Suprapubic skin (tissue), 4 donors: ENCODE measurements at places on chromosomes 6 and 20. TPM values are rescaled to one million over a fixed set of nuclear protein-coding genes. Genes with fewer than 3 reads are reported as not detected.

DNA sequence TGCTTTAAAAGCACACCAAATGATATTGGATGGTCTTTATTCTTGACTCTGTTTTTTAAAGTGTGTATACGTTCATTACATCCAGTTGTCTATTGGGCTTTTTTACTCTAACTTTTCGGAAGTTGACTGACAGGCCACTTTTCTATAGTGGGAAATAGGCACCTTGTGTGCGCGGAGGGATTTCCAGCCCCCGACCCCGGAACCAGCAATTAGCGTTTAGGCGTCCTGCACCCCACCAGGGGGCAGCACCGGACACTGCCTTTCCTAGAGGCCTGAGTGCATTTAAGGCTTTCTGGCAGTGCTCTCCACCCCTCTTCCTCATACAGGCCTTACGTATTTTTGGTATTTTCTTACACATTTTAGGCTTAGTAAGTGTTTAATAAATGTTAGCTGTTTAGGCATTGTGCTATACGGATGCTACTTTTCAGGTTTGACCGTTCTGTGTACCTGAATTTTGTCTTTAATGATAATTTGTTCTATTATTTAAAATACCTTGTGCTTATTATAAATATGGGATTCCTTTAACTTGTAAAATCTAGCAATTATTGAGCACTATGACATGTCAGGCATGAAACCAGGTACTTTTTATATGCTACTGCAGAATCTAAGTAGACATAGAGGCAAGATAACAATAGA is 231.8 kb downstream of the BCKDHB start:
- H3K4me3 ChIP-seq, result no peak overlapping the region
- H3K27me3 ChIP-seq, result no peaks in the 10 kb centered on the region
- no peak overlapping the region for H3K27ac ChIP-seq
- no peaks in the 10 kb centered on the region for H3K4me1 ChIP-seq

DNA sequence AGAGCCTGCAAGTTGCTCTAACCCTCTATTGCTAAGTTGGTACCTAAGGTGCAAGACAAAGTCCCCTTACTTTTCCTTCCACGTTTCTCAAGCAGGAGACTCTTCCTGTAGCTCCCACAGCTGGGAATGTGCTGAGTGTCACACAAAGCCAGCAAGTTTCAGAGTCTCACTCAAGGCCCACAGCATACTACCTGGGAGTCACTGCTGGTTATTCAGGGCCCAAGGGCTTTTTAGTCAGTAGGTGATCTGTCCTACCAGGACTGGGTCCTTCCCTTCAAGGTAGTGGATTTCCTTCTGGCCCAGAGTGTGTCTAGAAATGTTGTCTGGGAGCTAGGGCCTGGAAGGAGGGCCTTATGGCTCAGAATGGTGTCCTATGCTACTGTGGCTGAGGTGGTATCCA is 261.9 kb upstream of the CITED2 start:
- no peak for DNase-seq
- no peak overlapping the region for H3K27ac ChIP-seq
- no peak overlapping the region for H3K4me3 ChIP-seq
- no peaks in the 10 kb centered on the region for H3K36me3 ChIP-seq
- no peaks in the 10 kb centered on the region for H3K27me3 ChIP-seq
- H3K4me1 ChIP-seq, result peaks cover 7% of the 10 kb centered on the region

- H3K4me3 ChIP-seq, result peak overlapping the region; percentile 89
- H3K27ac ChIP-seq, result peak overlapping the region; percentile 90
- H3K27me3 ChIP-seq, result no peaks in the 10 kb centered on the region
- DNase-seq, result no peak
- H3K4me1 ChIP-seq, result peaks cover 30% of the 10 kb centered on the region
These were observed 514 bp downstream of the ACOT13 start for GRCh38 chr6:24667378-24667803.

DNA sequence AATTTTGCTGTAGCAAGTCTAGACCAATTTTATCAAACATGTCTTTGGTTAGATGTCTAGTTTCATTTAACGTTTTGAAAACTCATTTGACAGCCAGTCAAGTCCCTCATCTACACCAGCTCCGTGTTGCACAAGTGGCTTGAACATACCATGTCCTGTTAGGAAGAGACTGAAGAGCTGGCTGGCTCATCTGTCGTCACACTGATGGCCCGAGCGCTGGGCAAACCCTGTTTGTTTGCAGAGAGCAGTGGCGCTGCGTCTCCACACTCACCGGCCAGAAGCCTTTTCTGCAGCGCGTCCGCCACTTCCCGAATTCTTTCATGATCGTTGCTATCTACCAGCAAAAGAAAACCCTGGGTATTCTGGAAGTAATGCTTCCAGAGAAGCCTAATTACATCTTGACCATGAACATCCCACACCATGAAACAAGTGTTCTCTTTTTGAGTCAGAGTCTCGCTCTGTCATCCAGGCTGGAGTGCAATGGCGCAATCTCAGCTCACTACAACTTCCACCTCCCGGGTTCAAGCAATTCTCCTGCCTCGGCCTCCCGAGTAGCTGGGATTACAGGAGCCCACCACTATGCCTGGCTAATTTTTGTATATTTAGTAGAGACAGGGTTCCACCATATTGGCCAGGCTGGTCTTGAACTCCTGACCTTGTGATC is 10.7 kb upstream of the TCFL5 start:
- H3K27me3 ChIP-seq, result no peaks in the 10 kb centered on the region
- no peak for DNase-seq
- no peaks in the 10 kb centered on the region for H3K36me3 ChIP-seq
- no peak overlapping the region for H3K27ac ChIP-seq
- H3K4me1 ChIP-seq, result peaks cover 19% of the 10 kb centered on the region

- no peak for DNase-seq
- H3K36me3 ChIP-seq, result no peaks in the 10 kb centered on the region
- H3K4me3 ChIP-seq, result no peak overlapping the region
- H3K27ac ChIP-seq, result no peak overlapping the region
These were observed 28.8 kb upstream of the TULP4 start for GRCh38 chr6:158283304-158283980.

- H3K4me1 ChIP-seq, result no peaks in the 10 kb centered on the region
- H3K36me3 ChIP-seq, result no peaks in the 10 kb centered on the region
- H3K27ac ChIP-seq, result no peak overlapping the region
These were observed 86.2 kb downstream of the RIPOR3 start for GRCh38 chr20:50605136-50605535.

DNA sequence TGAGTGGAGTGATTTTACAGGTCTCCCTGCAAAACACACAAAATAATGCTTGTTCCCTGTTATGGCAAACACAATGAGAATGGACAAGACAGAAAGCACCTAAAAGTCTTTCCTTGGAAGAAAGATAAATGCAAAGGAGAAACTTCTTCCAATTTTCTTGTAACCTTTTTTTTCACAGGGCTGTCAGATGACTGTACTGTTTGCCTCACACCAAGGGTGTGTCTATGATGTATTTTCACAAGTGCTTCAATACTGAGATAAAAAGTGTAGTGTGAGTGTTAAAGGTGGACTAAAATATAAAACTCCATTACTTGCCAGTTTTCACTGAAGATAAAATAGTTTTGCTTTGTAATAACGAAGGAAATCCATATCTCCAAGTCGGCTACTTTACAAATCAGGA is 194.5 kb downstream of the CENPW start:
- no peaks in the 10 kb centered on the region for H3K36me3 ChIP-seq
- no peaks in the 10 kb centered on the region for H3K4me1 ChIP-seq
- no peaks in the 10 kb centered on the region for H3K27me3 ChIP-seq

DNA sequence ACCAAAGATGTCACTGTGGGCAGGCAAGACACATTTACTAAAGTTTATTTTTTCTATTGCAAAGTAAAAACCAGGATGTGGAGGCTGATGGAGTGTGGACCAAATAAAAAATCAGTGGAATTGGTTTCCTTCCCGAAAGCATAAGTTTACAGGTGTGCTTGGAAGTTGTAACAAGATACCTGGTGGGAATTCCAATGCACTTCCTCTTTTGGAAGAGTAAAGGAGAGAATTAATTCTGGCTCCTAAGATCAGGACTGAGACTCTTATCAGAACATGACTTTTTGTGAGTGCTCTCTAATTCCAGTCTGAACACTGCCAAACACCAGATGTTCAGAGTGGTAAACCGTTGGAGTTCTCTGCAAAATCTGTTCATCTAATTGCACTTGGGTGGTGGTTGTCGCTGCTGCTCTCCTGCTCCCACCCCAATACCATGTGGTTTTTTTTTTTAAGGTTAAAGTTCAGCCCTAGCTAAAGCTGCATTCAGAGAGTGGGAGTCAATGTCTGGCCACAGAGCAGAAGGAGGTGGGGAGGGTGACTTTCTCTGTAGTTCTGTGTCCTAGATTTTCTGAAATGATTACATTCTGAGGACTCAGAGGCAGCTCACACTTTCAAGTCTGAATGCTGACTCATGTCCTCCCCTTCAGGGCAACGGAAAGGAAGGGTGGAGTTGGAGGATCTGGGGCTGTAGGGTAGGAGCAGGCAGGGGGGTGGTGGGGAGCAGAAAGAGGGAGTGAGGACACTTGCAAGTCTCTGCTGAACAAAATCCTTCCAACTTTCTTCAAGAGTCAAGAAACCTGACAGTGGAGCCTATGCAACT is 275.8 kb upstream of the PRDM1 start:
- no peaks in the 10 kb centered on the region for H3K36me3 ChIP-seq
- peaks cover 18% of the 10 kb centered on the region for H3K4me1 ChIP-seq
- no peak overlapping the region for H3K27ac ChIP-seq

DNA sequence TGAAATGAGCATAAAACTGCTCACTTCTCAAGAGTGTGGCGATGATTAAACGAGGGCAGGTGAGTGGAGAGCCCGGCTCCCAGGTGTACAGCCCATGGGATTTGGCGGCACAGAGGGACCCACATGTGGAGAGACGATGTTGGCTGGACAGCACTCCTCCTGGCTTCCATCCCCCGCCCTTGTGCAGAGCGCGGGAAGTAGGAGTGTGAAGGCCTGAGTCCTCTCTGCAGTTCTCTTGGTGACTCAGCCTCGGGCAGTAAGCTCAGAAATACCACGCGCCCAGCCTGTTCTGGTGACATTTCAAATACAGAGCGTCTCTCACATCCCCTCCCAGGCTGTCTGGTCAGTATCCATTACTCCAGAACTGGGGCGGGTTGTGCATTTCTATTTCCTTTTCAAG is 94.2 kb upstream of the SRSF6 start:
- no peak overlapping the region for H3K4me3 ChIP-seq
- H3K27ac ChIP-seq, result no peak overlapping the region
- no peak for DNase-seq
- peaks cover 19% of the 10 kb centered on the region for H3K27me3 ChIP-seq
- no peaks in the 10 kb centered on the region for H3K4me1 ChIP-seq

DNA sequence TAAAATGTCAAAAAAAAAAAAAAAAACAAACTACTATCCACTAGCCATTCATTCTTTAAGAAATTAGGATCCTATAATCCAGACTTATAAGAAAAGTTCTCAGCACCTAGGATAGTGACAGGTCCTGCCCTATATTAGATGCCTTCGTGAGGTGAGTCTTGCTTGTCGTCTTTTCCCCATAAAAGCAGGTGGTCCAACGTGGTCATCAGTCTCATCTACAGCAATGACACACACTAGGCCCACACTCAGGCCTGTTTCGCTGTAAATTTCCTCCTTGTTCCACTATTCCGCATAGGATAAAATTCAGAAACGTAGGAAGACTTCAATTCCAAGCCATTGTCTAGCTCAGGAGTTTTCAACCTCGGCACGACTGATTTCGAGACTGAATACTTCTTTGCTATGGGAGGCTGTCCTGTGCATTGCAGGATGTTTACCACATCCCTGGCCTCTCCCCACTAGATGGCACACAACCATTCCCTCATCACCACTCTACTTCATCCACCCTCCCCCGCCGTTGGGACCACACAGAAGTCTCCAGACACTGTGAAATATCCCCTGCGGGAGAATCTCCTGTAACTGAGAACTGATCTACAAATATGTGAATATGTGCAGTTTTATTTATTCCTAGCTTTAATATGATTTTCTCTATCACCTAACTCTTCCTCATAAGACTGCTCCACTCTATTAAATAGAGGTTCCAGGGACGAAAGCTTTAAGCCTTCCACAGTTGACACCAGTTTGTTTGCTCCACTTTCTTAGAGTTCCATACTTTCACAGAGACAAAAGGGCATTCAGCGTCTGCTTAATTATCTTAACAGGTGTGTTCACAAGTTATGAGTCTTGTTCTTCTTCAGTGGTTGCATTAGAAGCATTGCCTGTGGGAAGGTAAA is 346.3 kb downstream of the BMP2 start:
- H3K4me3 ChIP-seq, result no peak overlapping the region
- no peaks in the 10 kb centered on the region for H3K27me3 ChIP-seq
- H3K36me3 ChIP-seq, result no peaks in the 10 kb centered on the region
- no peak overlapping the region for H3K27ac ChIP-seq

GRCh38 chr6:152858141-152858540 is 107.5 kb downstream of the VIP start:
- H3K36me3 ChIP-seq, result no peaks in the 10 kb centered on the region
- H3K4me3 ChIP-seq, result no peak overlapping the region
- H3K27me3 ChIP-seq, result no peaks in the 10 kb centered on the region
- DNase-seq, result no peak
- no peaks in the 10 kb centered on the region for H3K4me1 ChIP-seq

DNA sequence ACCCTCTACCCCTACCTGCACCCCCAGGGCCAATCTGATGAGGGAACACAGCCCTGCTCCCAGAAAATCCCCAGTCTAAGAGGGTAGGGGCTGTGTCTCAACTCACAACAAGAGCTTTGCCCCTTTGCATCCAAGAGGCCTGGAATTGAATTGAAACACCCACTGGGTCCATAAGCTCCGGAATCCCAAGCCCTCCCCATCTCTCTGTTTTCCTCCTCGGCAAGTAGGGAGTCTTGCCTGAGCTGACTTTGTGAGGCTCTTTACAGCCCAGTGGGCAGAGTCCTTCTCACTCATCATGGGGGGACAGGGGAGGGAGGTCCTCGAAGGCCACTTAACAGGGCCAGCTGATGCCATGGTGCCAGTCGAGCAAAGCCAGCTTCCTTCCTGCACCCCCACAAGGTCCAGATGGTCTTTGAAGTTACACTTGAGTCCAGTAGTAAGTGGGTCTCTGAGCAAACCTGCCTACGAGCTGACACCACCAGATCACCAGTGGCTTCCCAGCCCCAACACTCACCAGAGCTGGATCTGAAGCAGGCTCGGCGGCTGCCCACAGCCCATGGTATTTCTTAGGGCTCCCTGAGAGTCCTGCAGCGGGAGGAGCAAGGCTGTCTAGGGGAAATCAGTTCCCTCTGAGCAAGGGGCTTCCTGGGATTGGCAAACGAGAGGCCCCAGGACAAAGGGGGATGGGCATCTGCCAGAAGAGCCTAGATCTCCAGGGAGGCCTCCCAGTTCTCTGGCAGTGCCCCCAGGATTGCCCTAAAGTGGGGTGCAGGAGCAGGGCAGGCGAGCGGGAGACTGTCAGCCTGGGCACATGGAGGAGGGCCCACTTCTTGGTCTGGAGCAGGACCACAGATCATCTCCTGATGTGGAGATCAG is 144.5 kb downstream of the VEGFA start:
- no peak overlapping the region for H3K4me3 ChIP-seq
- H3K36me3 ChIP-seq, result no peaks in the 10 kb centered on the region
- no peak for DNase-seq

CHRNA4 gene
- total RNA-seq, result not detected

PREX1 gene
- total RNA-seq, result 11.3 TPM

TBXT gene
- total RNA-seq, result not detected

GGTLC1 gene
- not detected for total RNA-seq

SLC23A2 gene
- total RNA-seq, result 29.0 TPM

UST gene
- total RNA-seq, result 19.0 TPM

SLC4A11 gene
- total RNA-seq, result 26.2 TPM
